ENCODE measurements at places on chromosomes 4 and X.

GRCh38 chr4:181874602-181875001 lies 368.6 kb upstream of the TENM3 start:
- no peak for DNase-seq

DNA sequence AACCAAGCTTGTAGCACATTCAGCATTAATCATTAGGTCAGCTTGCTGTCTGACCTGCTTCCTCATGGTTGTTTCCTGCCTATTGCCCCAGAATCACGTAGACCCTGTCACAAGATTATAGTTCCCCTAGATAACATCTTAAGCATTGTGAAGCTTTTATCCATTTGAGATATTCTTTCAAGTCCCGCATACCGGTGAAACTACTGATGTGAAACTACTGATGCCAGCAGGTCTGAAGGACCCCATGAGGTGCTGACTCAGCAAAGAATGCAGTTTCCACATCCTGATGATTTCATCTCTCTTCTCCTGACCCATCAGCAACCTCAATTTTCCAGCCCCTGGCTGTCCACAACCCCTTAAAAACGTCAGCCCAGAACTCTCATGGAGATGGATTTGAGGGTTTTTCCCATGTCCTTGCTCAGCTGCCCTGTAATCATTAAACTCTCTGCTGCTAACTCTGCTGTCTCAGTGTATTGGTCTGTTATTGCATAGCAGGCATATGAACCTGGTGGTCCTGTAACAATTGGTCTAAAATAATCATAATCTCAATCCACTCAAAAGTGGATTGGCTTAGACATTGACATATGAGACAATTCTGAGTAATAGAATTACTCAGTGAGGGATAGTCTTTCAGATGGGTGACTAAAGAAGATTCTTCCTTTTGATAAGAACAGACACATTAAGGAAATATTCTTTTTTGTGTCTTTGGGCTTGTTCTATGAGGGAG lies 26.3 kb upstream of the UBA6 start:
- DNase-seq, result no peak

DNA sequence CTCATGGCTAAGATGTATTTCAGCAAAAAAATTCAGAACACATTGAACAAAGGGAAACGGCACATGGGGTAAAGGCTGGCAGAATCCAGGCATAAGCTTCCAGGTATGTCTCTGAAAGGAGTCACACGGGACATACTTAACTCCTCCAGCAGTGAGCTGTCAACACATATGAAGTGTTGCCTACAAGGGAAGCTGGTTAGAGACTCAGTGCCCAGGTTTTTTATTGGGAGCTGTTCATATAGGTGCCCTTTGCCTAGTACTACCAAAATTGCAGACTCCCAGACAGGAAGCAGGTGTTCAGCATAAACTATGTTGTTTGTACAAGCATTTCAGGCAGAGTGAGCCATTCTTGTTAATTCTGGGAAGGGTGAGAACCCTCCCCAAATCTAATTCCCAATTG lies 77.4 kb upstream of the PUDP start:
- DNase-seq, result no peak

- no peak for DNase-seq
Measured at GRCh38 chr4:5995901-5996623, 22.2 kb downstream of the C4orf50 start.

DNA sequence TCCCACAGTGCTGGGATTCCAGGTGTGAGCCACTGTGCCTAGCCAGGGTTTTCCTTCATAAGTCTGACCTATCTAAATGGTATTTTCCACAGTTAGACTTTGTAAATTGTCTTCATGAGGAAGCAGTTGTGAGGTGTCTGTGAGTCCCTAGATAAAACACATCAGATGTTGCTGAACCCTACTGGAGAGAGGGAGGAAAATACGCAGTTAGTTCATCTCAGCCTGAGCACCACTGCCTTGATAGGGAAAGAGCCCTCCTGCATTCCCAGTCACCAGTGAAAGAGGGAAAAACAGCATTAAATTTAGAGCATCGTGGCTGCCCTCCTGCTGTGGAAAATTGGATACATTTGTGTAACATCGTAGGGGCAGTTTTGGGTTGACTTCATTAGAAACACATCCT lies 31.7 kb upstream of the CLDN34 start:
- DNase-seq, result no peak

DNA sequence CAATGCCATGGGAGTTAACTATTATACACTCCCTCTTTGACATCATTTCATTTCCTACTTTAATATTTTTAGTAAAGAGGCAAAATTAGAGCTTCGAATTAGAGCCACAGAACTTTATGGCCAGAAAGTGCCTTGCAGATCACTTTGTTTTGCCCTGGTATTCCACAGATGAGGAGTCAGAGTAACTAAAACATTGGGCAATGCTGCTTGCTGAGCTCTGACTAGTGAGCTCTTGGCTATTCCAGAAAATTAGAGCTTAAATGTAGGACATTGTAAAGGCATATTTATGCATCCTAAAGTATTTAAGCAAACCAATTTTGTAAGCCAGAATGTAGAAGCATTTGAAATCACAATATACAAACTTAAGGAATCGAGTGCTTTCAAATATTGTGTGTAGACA lies 6.3 kb upstream of the ZNF827 start:
- no peak for DNase-seq

DNA sequence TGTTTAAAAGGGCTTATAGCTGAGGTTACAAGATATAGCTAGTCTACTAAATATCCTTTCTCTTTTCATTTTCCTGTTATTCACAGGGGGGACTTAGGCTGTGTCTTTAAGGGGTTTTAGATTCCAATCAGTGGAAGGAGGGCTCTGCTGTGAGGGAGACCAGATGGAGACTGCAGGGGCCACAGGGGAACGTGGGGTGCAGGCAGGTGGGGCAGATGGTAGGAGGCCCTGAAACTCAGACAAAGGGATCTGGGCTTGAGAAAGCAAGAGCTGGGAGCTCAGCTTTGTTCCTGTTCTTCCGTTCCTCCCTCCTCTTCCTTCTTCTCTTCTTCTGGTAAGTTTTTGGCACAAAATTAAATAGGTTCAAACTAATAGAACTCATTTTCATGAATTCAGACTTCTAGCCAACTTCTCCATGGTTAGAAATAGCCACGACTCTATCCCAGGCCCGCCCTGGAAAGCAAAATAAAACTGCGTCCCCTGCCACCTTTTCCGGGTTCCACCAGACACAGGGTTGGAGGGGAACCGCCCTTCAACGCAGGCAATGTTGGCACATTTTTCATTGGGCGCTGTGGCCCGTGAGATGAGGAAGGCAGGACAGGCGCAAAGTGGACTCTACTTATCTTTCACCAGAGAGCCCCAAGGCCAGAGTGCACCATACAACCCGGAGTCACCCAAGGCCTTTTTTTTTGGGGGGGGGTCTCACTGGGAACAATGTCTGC lies 3.5 kb upstream of the TMSB4X start:
- DNase-seq, result no peak

- no peak for DNase-seq
Measured at GRCh38 chr4:39118034-39118658, 56.1 kb downstream of the KLHL5 start.
